Pulmonary artery endothelial cell (primary cell): ENCODE measurements at places on chromosomes 3 and 15.

DNA sequence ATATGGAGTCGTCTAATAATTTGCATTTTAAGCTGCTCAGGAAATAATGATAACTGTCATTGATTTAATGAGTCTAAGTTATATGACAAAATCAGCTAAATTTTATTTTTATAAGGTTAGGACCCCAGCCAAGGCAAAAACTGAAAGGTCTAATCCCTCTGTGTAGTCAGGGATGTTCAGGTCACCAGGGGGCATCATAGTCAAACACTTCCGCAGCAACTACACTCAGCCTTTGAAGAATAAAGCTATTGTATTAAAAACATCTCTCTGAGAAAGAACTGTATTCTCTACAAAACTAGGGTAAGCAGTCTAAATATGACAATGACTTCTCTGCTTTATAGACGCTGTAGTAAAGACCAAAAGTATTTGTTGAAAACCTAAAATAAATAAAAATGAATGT is 15.0 kb downstream of the INTS14 start:
- no peak for DNase-seq

GRCh38 chr3:128486681-128487537 is 6.1 kb downstream of the GATA2 start:
- no peak for DNase-seq

GRCh38 chr3:18888370-18888769 is 259.9 kb upstream of the KCNH8 start:
- no peak for DNase-seq

- DNase-seq = peak; percentile 37
These were observed 85.9 kb downstream of the TNIK start for GRCh38 chr3:171374260-171374659.

GRCh38 chr3:189809583-189809982 is 178.4 kb downstream of the TP63 start:
- no peak for DNase-seq

DNA sequence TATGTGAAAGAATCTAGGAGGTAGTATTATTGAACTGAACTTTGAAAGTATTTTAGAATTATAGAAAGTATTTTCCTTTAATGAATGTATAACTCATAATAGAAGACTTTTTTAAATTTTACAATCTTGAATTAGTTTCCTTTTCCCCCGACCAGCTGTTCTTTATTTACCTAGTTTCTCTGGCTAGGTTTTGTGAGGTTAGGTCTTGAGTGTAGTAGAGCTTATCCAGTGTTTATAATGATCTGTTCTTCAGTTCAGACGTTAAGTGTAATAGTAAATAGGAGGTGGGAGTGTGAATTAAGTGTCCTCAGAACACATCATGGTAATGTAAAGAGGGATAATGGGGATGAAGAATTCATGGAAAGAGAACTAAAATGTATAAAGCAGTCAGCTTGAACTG is 93.8 kb downstream of the MYRIP start:
- DNase-seq = no peak

DNA sequence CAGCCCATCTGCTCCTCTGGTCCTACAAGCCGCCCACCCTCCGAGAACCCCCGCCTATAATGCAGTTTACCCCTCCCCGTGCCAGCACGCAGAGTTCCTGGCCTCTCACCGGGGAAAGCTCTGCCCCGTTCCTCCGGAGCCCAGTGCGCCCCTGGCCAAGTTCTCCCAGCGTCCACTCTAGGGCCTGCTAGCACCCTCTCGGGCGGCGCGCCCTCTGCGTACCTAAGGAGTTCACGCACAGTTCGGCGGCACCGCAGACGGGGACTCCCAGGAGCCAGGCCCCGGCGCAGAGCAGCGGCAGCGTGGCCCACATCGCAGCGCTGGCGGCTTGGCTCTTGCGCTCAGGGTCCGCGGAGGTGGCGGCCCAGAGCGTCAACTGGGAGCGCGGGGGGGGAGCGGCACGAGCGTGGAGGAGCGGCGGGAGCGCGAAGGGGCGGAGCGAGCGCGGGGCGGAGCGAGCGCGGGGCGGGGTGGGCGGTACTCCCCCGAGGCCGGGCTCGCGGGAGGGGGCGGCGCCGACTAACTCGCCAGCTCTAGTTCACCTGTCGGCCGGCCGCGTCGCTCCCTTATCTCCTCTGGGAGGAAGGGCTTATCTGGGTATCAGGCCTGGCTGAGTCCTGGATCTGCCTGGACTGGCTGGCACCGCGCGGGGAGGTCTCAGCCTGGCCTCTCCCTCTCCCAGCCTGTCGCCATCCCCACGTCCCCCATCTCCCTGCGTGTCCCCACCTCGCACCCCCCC is at the start of gene CTSH:
TSS of gene CTSH (minus strand) at position 378 of the 739 bp plus-strand sequence. CDS start at position 313, 65 bp downstream.
- no peak for DNase-seq

GRCh38 chr3:4889896-4890295 is 89.3 kb upstream of the BHLHE40 start:
- DNase-seq = no peak

DNA sequence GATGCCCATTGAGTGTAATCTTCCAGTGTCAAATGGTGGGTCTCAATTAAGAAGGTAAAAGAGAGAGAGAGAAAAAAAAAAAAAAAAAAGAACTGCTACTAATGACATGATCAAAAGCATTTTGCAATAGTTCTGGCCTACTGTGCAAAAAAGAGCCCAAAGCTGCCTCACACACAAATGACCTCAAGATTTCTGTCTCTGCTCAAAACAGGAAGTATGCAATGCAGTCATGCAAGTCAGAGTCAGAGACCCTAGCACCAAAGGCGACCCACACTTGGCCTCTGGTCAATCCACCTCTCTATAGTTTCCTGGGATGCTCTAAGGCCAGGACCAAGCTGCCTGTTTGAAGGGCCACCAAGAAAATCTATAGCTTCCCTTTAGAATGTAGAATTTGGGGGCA is 323.5 kb downstream of the VPS13C start:
- no peak for DNase-seq

- no peak for DNase-seq
These were observed 30.8 kb upstream of the MINAR1 start for GRCh38 chr15:79401301-79401700.

- DNase-seq = no peak
These were observed 7.3 kb downstream of the MCTP2 start for GRCh38 chr15:94238539-94239118.

GRCh38 chr15:70796516-70797310 is 33.4 kb upstream of the UACA start:
- no peak for DNase-seq

GRCh38 chr15:43517354-43518196 is at the start of gene MAP1A:
Gene MAP1A (plus strand): TSS chr15:43517608. CDS start chr15:43521474, 3,866 bp downstream.
- no peak for DNase-seq

DNA sequence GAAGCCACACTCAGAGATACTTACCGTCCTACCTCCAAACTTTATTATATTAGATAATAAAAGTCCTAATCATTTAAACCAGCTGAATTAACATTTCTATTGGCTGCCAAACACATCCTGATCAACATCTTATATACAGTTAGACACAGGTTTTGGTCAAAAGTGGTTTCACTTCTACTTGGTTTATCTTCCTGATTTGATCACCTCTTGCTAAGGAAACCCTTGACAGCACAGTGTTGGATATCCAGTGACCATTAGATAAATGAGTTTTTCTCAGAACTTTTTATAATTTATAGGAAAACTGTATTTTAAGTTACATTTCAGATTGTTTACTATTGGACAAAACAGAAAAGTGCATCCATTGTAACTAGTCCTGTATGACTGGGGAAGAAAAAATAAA is 198.4 kb upstream of the NR2F2 start:
- DNase-seq = no peak

DNA sequence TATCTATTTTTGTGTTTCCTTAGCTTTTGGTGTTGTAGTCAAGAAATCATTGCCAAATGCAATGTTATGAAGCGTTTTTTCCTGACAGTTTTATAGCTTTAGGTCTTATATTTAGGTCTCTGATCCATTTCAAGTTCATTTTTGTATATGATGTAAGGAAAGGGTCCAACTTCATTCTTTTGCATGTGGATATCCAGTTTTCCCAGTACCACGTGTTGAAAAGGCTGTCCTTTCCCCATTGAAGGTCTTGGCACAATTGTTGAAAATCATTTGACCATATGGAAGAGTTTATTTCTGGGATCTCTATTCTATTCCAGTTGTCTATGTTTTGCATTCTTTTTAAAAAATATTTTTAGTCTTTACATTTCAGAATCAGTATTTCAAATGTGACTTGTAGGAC is 14.6 kb upstream of the SNRPN start:
- no peak for DNase-seq

DNA sequence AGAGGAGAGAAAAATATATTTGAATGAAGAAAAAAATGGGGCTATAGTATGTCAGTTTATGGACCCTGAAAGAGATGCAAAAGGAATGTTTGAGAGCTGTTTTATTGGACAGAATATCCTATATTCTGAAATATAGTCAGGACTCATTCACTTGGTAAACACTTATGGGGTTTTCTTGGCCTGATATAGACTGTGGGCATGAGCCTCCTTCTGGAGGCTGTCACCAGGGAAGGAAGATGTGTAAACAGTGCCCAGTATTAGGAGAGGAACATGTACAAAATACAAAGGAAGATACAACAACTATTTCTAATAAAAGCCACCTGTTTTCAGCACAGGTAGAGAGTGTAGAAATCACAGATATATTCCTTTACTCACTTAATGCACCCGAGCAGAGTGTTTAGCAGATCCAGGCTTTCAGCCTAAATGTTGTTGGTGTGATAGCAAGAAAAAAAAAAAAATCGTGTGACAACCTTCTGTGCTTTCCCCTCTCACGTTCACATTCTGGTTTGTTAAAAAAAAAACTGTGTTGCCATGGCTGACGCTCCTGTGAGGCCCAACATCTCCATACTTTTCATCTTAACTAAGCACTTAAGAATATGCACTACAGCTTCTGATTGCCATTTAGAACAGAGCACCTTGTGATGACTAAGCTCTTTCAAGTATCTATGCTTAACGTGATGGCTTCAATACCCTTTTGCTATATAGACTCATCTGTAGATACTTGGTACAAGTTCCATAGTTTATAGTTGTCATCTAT is 134.1 kb downstream of the MBNL1 start:
- no peak for DNase-seq

GRCh38 chr3:58491506-58492402 is at the start of gene KCTD6:
Gene KCTD6 (plus strand): TSS chr3:58492096. CDS start chr3:58498756, 6,660 bp downstream.
- DNase-seq = peak; percentile 78

GRCh38 chr3:184305577-184305976 is 6.5 kb downstream of the PSMD2 start:
- DNase-seq = no peak

DNA sequence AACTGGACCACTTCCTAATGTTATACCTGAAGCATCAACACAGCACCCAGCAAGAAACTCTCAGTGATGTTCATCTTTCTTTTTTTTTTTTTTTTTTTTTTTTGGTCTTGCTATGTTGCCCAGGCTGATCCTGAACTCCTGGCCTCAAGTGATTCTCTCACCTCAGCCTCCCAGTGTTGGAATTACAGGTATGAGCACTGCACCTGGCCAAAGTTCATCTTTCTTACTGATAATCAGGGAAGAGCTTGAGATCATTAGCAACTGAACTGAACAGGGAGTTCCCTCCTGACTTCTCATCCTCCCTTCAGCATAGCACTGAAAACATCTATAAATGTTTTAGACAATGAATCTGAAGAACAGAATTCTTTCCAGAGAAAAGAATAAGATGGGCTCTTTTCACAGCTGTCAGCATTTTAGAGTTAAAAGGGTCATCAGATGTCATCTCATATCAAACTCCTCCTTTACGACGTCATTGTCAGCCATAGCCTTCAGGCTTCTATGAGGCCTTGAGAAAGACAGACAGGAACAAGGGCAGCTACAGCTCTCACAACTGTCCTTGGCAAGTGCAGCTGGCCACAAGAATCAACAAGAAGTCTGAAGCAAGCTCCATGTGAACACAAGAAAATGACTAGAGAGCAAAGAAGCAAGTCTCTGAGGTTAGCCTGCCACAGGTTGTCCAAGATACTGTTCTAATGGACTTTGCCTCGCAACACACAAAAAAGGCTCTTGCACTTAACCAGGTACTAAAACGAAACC is 33.8 kb downstream of the SCAP start:
- no peak for DNase-seq

GRCh38 chr15:47750030-47750739 is 32.9 kb downstream of the SEMA6D start:
- DNase-seq = peak; percentile 65

DNA sequence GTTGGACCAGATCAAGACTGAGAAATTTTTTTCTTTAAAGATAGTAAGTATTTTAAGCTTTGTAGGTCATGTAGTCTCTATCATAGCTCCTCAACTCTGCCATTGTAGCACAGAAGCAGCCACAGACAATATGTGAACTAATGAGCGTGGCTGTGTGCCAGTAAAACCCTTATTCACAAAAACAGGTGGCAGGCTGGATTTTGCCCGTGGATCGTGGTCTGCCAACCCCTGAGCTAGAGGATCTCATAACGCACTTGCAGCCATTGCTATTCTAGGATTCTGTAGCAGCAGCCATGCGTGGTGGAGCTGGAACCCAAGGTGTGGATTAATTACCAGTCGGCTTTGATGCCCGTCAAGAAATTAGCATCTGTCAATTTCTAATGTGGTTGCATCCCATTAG is 68.7 kb upstream of the PLXNA1 start:
- DNase-seq = no peak

GRCh38 chr3:9902372-9903237 is at the start of gene IL17RE:
Gene IL17RE (plus strand): TSS chr3:9902848. CDS start chr3:9902933, 85 bp downstream.
- no peak for DNase-seq

DNA sequence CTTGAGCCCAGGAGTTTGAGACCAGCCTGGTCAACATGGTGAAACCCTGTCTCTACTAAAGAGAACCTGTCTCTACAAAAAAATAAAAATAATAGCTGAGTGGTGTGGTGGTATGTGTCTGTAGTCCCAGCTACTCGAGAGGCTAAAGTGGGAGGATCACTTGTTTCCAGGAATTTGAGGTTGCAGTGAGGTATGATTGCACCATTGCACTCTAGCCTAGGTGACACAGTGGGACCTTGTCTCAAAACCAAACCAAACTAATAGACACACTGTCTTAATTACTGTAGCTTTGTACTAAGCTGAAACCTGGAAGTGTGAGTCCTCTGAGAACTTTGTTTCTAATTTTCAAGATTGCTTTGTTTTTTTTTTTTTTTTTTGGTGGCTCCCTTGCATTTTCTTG is 30.4 kb downstream of the MGA start:
- DNase-seq = no peak

DNA sequence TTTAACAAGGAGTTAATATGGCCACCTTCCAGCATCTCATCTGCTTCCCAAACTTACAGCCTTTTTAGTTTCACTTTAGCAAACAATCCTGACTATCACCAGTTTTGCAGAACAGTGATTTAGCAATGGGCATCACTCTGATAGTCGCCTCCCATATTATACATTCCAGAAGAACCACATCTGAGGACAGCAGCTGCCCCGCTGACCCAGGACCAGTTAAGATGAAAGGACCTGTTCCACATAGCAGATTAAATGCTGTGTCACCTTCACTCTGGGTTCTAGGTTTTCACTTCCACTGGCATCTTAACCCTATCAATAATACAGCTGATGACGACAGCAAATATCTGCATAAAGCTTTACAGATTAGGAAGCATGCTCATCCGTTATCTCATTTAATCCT is 99.8 kb downstream of the TRIM69 start:
- DNase-seq = no peak
